ENCODE measurements at places on chromosomes 4 and X. TPM values are rescaled to one million over a fixed set of nuclear protein-coding genes. Genes with fewer than 3 reads are reported as not detected.

Gene GLRA2
- total RNA-seq, result 1.9 TPM

Gene RASGEF1B
- total RNA-seq, result 108 TPM

Gene HMX1
- 1.7 TPM for total RNA-seq

Gene ELF2
- 32.4 TPM for total RNA-seq

DNA sequence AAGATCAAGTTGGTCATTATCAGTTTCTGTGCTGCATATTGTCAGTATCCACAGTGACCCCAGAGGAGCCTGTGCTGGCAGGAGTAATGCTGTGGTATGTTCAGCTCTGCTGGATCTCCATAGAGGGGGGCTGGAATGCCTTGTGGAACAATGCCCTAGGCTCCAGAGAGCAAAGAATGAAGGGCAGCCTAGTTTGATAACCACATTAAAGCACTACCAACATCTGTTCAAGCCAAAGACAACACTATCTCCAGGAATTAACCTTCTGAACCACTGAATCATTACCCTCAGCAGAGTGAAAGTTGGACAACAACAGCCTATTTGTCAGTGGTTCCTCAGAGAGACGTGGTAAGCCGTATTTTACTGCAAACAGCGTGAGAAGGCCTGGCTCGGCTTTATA lies 192.3 kb upstream of the CXorf66 start:
- H3K27ac ChIP-seq, result no peak overlapping the region
- no peaks in the 10 kb centered on the region for H3K36me3 ChIP-seq
- no peak overlapping the region for H3K4me3 ChIP-seq
- DNase-seq, result no peak
- H3K4me1 ChIP-seq, result no peaks in the 10 kb centered on the region

DNA sequence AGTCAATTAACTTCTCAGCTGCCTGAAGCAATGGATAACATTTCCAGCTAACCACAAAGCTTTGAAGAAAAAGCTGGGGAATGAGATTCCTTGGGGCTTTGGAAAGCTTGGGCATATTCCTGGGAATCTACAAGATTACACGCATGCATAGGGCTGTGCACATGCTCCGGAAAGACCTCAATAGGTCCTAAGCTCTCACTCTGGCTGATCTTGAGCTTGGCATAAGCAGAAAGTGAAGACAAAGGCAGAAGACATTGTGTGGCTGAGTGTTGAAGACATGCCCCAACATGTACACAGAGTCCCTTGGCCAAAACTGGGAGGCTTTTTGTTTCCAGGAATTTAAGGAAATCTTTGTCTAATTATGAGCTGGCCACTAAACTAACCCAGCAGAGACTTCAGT lies 31.2 kb downstream of the ATG4A start:
- no peaks in the 10 kb centered on the region for H3K27me3 ChIP-seq
- no peaks in the 10 kb centered on the region for H3K36me3 ChIP-seq
- DNase-seq, result no peak
- H3K27ac ChIP-seq, result no peak overlapping the region

- peaks cover 2% of the 10 kb centered on the region for H3K27me3 ChIP-seq
- no peak for DNase-seq
- H3K27ac ChIP-seq, result no peak overlapping the region
- H3K4me3 ChIP-seq, result no peak overlapping the region
These were observed 128.2 kb downstream of the GPAT3 start for GRCh38 chr4:83664071-83664470.

GRCh38 chr4:168503652-168504362 lies 7.0 kb downstream of the PALLD start:
- no peaks in the 10 kb centered on the region for H3K36me3 ChIP-seq
- H3K4me1 ChIP-seq, result peaks cover 3% of the 10 kb centered on the region
- no peaks in the 10 kb centered on the region for H3K27me3 ChIP-seq
- H3K4me3 ChIP-seq, result no peak overlapping the region
- no peak for DNase-seq

- peaks cover 2% of the 10 kb centered on the region for H3K4me1 ChIP-seq
- H3K27ac ChIP-seq, result peak overlapping the region; percentile 43
- no peaks in the 10 kb centered on the region for H3K36me3 ChIP-seq
These were observed 27.7 kb upstream of the GPC3 start for GRCh38 chrX:134013092-134013497.

GRCh38 chr4:17020451-17020850 lies 122.0 kb upstream of the LDB2 start:
- no peak for DNase-seq
- H3K27ac ChIP-seq, result no peak overlapping the region
- no peak overlapping the region for H3K4me3 ChIP-seq
- H3K36me3 ChIP-seq, result no peaks in the 10 kb centered on the region
- H3K4me1 ChIP-seq, result no peaks in the 10 kb centered on the region
- H3K27me3 ChIP-seq, result peaks cover 3% of the 10 kb centered on the region

- peaks cover 10% of the 10 kb centered on the region for H3K4me1 ChIP-seq
- peaks cover 11% of the 10 kb centered on the region for H3K36me3 ChIP-seq
- H3K27ac ChIP-seq, result no peak overlapping the region
- DNase-seq, result no peak
These were observed 172.3 kb downstream of the SHOX start for GRCh38 chrX:802846-803245.

DNA sequence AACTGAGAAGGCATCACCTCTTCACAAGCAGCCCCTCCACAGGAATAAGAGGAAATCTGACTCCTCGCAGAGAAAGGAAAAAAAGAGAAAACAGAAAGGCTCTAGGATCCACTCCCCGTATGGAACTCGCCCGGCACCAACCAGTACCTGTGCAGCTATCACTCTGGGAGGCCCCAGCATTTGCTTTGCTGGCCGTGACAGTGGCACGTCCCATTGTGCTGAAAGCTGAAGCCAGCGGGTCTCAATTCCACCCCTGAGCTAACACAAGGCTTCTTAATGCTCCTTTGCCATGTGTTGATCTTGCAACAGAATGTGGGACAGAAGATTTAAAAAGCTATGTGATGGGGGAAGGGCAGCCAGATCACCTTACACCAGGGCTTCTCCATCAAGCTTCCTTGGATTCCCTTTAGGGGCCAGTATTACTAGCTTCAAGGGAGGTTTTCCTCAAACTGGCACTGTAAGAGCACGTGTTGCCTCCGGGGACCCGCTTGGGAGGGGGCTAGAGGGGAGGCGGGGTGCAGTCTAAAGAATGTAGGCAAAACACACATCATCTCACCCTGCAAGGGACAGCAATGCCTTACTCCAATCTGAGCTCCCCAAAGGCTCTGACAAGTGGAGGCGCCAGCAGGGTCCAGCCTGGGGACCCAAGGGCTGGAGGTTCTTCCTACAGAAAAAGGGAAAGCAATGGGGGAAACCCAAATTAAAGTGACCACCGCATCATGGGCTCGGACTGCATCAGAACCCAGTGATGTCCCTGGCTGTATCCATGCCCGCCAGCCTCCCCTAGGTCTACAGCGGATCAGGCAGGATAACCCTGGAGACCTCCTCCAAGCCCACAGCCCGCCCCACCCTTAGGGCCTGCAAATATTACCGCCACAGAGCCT lies 1.2 kb downstream of the USP46 start:
- H3K4me3 ChIP-seq, result peak overlapping the region; percentile 92
- peaks cover 25% of the 10 kb centered on the region for H3K4me1 ChIP-seq
- peaks cover 2% of the 10 kb centered on the region for H3K36me3 ChIP-seq
- peak overlapping the region; percentile 85 for H3K27ac ChIP-seq
- peaks cover 10% of the 10 kb centered on the region for H3K27me3 ChIP-seq

DNA sequence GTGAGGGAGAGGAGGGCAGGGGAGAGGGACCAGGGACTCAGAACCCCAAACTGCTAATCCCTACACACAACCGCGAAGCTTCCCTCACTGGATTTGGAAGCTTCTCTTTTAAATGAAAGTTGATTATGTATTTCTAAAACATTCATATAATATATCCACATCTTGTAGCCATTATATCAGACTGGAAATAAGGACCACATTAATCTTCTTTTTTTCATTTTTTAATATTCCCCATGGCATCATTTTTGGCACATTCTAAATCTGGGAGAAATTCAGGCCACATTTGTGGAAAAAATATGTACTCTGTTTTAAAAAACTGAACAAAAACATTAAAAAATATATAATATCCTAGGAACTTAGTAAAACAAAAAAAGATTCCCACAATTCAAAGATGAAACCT lies 97.8 kb downstream of the AFAP1 start:
- H3K27me3 ChIP-seq, result peaks cover 29% of the 10 kb centered on the region
- no peak for DNase-seq
- H3K36me3 ChIP-seq, result peaks cover 13% of the 10 kb centered on the region
- H3K27ac ChIP-seq, result no peak overlapping the region
- no peak overlapping the region for H3K4me3 ChIP-seq

GRCh38 chr4:104351706-104352105 lies 143.0 kb downstream of the CXXC4 start:
- peaks cover 6% of the 10 kb centered on the region for H3K36me3 ChIP-seq
- H3K27me3 ChIP-seq, result no peaks in the 10 kb centered on the region
- H3K4me3 ChIP-seq, result no peak overlapping the region

DNA sequence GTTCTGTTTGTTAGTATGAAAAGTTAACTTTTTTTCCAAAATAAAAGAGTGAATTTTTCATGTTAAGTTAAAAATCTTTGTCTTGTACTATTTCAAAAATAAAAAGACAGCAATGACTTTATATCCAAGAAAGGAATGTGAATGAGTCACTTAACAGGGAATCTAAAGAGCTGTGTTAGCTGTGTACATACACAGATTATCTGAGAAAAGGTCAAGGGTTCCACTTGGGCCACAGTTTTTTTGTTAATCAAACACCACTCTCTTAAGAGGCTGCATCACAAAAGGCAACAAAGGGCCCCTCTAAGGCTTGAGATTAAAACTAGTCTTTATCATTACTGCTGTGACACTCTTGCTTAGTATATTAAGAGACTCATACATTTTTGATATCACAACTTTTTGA lies 82.1 kb downstream of the FIP1L1 start:
- no peak for DNase-seq
- H3K27ac ChIP-seq, result no peak overlapping the region
- H3K36me3 ChIP-seq, result no peaks in the 10 kb centered on the region
- H3K4me3 ChIP-seq, result no peak overlapping the region
- H3K27me3 ChIP-seq, result no peaks in the 10 kb centered on the region

DNA sequence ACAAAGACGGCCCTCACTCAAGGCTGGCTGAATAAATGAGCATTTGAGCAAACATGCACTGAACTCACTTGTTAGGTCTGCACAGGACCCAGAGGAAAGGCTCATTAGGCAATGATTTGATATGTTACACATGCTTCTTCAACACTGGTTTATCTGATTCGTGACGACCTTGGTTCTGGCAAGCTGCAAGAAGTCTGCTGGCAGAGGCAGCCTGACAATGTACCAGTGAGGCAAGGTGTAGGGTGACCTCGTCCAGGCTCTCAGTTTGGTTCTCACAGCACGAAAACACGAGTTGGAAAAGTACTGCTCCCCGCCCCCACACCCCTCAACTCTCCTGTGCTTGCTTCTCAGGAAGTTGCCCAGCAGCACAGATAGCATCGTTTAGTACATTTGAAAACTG lies 63.1 kb upstream of the CITED1 start:
- no peak overlapping the region for H3K27ac ChIP-seq
- H3K4me3 ChIP-seq, result no peak overlapping the region
- DNase-seq, result no peak
- peaks cover 6% of the 10 kb centered on the region for H3K4me1 ChIP-seq
- H3K27me3 ChIP-seq, result no peaks in the 10 kb centered on the region

GRCh38 chr4:158578476-158578875 lies 56.8 kb downstream of the RXFP1 start:
- H3K27ac ChIP-seq, result no peak overlapping the region
- H3K36me3 ChIP-seq, result no peaks in the 10 kb centered on the region
- H3K27me3 ChIP-seq, result no peaks in the 10 kb centered on the region

DNA sequence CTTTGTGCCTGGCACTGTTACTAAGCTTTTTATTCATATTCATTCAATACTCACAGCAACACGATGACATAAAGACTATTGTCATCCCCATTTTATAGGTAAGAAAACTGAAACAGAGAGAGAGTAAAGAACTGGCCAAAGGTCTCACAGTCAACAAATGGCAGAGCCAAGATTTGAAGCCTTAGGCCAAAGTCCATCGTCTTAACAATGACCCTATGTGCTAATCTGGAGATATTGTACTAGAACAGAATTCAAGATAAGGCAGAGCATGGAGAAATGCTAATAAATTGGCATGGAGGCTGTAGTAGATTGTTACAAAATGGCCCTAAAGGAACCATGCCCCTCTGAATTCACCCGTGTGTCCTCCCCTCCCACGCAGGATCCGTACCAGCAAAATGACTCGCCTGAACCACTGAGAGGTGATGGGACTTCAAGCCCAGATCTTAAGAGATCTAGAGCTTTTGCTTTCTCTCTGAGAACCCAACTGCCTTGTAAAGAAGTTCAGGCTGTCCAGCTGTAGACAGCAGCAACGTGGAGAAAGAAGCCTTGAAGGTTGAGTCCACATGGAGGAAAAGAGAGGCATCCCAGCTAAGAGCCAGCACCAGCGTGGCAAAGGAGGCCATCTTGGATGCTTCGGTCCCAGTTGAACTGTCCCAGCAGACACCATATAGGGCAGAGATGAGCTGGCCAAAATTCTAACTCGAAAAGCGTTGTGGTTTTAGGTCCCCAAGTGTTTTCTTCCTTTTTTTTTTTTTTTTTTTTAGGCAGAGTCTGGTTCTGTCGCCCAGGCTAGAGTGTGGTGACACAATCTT lies 52.8 kb upstream of the RBM47 start:
- H3K4me3 ChIP-seq, result no peak overlapping the region
- no peak for DNase-seq
- no peaks in the 10 kb centered on the region for H3K36me3 ChIP-seq
- no peak overlapping the region for H3K27ac ChIP-seq
- H3K4me1 ChIP-seq, result no peaks in the 10 kb centered on the region
- no peaks in the 10 kb centered on the region for H3K27me3 ChIP-seq

- no peak overlapping the region for H3K27ac ChIP-seq
- H3K36me3 ChIP-seq, result no peaks in the 10 kb centered on the region
- DNase-seq, result no peak
These were observed 904.8 kb downstream of the PDHA2 start for GRCh38 chr4:96744676-96745075.

- H3K27ac ChIP-seq, result no peak overlapping the region
- DNase-seq, result peak; percentile 26
- peaks cover 4% of the 10 kb centered on the region for H3K4me1 ChIP-seq
- no peaks in the 10 kb centered on the region for H3K36me3 ChIP-seq
- H3K27me3 ChIP-seq, result peaks cover 10% of the 10 kb centered on the region
These were observed 1.6 kb upstream of the WWC2 start for GRCh38 chr4:183097231-183098018.

DNA sequence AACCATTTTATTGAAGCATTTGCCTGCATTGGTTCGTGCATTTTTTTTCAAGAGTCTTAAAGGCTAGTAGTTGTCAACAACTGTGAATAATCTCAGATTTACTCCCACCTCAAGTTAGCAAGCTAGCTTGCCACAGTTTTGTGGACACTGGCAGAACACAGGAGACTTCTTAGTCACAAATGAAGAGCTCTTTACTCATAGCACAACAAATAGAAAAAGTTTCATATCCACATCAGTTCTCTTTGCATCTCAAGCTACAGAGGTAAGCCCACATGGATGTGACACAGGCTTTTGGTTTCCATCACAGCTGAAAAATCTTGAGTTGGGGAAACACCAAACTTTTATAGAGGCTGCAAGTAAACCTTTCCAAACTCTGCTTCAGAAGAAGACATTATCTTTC lies 2315.7 kb upstream of the TENM3 start:
- DNase-seq, result no peak
- H3K4me1 ChIP-seq, result no peaks in the 10 kb centered on the region
- H3K27ac ChIP-seq, result no peak overlapping the region
- H3K4me3 ChIP-seq, result no peak overlapping the region

Data from glutamatergic neuron (in vitro differentiated cells).